ENCODE measurements at places on chromosomes 2 and 18. TPM values are rescaled to one million over a fixed set of nuclear protein-coding genes. Genes with fewer than 3 reads are reported as not detected.

Gene ITGB1BP1
- 72.1 TPM for polyA plus RNA-seq

DNA sequence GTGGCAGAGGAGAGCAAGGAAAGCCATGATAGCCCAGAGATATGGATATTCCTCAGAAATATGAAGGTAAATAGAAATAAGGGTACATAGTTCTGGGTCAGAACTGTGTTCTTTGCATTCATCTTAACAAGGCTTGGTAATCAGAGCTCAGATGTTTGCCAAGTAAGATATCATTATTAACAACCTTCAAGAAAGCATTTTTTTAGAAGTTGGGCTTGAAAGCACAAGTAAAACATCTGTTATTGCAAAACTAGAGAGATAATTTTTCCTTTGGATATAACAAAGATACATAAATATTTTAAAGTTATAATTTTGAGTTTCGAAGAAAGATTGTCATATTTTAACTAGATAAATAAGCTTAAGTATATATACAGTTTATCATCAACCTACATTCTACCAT is 171.4 kb downstream of the ZNF804A start:
- no peak for DNase-seq

- no peak for DNase-seq
Observed at GRCh38 chr2:233416199-233416598, 61.9 kb downstream of the DGKD start.

GRCh38 chr2:176079285-176079830 is 4.4 kb downstream of the EVX2 start:
- DNase-seq, result no peak

DNA sequence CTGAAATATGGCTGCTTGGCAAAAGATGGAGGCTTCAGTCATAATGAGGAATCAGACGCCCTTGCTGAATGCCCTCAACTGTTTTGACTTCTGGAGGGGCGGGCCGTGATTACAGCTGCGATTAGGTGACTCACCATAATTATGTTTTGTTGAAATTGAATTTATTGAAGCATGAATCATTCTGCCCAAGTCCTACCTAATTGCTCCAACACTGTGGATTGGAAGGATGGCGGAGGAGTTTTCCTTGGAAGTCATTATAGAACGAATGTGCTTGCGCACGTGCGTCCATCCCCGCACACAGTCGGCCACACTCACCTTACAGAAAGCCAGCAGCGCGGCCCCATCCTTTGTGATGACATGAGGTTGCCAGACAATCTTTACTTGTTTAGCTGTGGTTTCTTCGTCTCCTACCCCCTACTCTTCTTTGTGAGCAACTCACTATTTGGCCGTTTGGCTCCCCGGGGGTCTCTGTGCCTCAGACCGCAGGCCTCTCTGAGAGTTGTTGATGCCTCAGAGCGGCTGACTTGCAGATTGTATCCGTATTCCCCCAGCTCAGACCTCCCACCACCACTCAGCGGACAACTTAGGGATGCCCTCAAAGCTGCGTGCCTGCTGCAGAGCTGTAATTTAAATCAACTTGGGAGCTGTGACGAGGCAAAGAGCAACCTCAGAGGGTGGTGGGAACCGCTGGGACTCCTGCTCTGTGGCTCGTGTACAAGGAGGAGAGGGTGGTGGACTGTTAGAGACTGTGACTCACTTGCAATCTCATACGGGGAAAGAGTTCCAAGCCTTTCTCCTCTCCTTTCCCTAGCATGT is 513.4 kb downstream of the TNS1 start:
- no peak for DNase-seq
